ENCODE measurements at places on chromosomes 2 and 18. TPM values are rescaled to one million over a fixed set of nuclear protein-coding genes. Genes with fewer than 3 reads are reported as not detected.

The EGR4 gene
- polyA plus RNA-seq, result not detected

The SPATA3 gene
- not detected for polyA plus RNA-seq

GRCh38 chr2:101622210-101623030, 75.1 kb upstream of the MAP4K4 start:
- DNase-seq, result no peak

DNA sequence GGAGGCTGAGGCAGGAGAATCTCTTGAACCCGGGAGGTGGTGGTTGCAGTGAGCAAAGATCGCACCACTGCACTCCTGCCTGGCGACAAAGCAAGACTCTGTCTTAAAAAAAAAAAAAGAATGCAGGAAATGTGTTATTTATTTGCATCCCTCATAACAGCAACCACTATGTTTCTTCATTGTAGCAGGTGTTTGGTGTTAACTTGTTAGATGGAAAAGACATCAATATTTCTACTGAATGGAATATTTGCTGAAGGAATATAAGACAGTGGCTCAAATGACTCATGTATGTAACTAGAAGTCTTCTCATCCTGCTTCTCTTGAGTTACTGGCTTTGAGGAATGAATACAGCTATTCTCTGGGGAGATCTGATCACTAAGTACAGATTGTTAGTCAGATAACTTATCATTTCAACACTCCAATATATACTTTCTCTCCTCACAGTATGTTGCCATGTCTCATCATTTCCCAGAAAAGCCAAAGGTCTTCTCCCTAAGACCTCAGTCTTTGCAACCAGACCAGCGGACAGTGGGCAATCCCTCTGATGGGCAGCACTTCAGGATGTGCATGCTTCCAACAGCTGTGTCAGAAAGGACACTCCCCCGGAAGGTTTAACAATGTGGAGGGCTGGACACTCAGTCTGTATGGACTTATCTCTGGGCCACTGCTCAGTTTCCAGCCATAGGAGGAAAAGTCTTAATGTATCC, 104.4 kb upstream of the STK17B start:
- peak; percentile 75 for DNase-seq

- DNase-seq, result no peak
Measured at GRCh38 chr2:145800151-145801091, 1280.5 kb upstream of the ZEB2 start.

All from muscle of back (tissue), 13 donors.